Esophagus squamous epithelium (tissue), 5 donors: ENCODE measurements at places on chromosomes 12 and 14.

DNA sequence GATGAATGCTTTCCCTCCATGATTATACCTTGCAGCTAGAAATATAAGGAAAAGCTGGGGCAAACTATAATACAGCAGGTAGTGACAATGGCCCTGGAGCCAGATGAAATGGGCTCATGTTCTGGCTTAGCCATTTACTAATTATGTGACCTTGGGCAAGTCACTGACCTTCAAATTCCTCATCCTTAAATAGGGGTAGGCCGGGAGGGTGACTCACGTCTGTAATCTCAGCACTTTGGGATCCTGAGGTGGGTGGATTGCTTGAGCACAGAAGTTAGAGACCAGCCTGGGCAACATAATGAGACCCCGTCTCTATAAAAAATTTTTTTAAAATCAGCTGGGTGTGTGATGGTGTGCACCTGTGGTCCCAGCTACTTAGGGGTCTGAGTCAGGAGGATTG lies 155.4 kb downstream of the C12orf75 start:
- DNase-seq: no peak

- no peak for DNase-seq
Measured at GRCh38 chr12:79375050-79375449, 315.7 kb downstream of the PAWR start.

- DNase-seq: no peak
Measured at GRCh38 chr12:105865886-105866285, 272.9 kb downstream of the NUAK1 start.

DNA sequence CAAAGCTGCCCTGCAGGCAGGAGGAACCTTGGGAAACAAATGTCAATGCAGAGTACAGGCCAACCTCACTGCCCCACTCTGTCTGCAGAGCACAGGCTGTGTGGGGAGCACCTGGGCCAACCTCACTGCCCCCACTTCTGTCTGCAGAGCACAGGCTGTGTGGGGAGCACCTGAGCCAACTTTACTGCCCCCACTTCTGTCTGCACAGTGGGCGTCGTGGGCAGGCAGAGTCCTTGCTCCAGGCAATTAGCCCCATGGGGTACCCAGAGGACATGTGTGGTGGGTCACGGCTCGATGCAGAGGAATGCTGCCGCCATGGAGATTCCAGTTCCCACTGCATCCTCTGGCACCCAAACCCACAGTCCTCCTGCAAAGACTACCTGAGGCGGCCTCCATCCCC lies 26.2 kb downstream of the BRF1 start:
- no peak for DNase-seq

- DNase-seq: no peak
Measured at GRCh38 chr12:11798006-11798708, 148.7 kb downstream of the ETV6 start.

GRCh38 chr12:638953-639557 lies 24.2 kb downstream of the NINJ2 start:
- no peak for DNase-seq

GRCh38 chr12:92597997-92598396 lies 104.8 kb upstream of the PLEKHG7 start:
- DNase-seq: no peak

DNA sequence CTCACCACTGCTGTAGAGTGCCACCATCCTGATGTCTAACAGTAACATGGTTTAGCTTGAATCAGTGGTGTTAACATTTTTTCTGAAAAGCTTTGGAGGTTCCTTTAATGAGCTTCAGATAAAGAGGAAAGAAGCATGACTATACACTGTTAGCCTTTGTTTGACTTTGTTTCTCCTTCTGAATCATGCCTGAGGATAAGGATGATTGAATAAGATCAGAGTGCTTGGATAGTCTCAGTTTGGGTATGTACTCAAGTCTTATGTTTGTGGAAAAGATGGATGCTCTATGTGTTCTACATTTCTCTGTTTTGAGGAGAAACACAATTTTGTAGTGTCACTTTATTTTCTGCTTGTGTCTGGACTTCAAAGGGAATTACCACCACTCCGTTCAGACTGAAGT lies 42.0 kb downstream of the GPATCH2L start:
- no peak for DNase-seq

GRCh38 chr12:95994476-95994875 lies 1.7 kb downstream of the HAL start:
- no peak for DNase-seq

DNA sequence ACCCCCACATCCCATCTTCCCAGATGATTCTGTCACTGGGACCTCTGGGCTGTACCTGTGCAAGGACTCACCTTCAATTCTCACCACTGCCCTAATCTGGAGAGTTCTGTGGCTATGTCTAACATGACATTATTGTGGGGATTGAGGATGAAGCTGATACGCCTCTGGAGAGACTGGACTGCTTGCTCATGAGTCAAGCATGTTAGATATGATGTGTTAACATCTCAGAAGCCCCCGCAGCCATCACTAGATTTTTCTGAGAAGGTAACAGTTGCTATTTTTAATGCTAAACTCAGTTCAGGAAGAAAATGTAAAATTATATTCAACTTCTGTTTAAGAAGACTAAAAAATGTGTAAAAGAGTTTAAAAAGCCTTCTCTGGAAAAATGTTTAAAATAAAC lies 25.7 kb downstream of the JKAMP start:
- DNase-seq: no peak

DNA sequence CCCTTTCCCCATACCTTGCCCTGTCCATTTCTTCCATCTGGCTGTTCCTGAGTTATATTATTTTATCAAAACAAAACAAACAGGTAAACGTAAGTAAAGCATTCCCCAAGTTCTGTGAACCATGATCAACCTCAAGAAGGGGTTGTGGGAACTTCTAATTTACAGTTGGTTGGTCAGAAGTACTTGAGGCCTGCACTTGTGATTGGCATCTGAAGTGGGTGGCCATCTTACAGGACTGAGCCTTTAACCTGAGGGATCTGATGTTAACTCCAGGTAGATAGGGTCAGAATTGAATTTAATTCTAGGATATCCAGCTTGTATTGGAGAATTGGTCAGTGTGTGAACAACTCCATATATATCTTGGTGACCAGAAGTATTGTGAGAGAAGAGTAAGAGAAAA lies 77.0 kb downstream of the DIO2 start:
- DNase-seq: no peak
